ENCODE measurements at places on chromosomes 2 and 18. TPM values are rescaled to one million over a fixed set of nuclear protein-coding genes. Genes with fewer than 3 reads are reported as not detected.

DNA sequence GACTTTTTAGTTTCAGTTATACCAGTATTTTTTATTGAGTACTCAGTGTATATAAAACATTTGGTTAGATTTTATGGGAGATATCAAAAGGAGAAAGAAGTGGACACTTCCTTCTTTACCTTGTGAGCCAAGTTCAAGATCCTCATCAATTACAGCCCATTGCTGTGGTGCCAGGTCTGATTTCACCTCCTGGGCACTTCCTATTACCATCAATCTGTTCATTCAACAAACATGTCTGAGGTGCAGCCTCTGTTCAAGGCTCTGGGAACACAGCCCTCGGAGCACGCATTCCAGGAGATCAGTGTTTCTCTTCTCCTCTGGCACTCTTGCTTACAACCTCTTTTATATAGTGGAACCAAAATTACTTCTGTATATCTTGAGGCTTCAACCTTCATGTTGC lies 171.4 kb upstream of the ALPP start:
- DNase-seq, result no peak

DNA sequence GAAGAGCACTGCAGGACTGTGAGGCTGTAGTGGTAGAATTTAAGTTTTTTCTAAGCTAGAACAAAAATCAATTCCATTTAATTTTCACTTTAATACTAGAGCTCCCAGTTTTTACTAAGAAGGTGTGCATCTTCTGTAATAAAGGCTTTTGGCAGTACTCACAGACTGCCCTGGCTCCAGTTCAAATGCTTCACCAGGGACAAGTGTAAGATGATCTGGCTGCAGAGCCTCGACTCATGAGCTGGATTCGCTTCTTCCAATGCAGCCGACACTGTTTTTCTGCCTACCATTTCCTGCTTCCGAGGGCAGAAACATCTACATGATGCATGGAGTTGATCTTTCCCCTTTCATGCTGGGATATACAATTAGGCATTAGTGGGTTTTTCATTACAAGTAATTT lies 87.0 kb downstream of the FARSB start:
- no peak for DNase-seq

DNA sequence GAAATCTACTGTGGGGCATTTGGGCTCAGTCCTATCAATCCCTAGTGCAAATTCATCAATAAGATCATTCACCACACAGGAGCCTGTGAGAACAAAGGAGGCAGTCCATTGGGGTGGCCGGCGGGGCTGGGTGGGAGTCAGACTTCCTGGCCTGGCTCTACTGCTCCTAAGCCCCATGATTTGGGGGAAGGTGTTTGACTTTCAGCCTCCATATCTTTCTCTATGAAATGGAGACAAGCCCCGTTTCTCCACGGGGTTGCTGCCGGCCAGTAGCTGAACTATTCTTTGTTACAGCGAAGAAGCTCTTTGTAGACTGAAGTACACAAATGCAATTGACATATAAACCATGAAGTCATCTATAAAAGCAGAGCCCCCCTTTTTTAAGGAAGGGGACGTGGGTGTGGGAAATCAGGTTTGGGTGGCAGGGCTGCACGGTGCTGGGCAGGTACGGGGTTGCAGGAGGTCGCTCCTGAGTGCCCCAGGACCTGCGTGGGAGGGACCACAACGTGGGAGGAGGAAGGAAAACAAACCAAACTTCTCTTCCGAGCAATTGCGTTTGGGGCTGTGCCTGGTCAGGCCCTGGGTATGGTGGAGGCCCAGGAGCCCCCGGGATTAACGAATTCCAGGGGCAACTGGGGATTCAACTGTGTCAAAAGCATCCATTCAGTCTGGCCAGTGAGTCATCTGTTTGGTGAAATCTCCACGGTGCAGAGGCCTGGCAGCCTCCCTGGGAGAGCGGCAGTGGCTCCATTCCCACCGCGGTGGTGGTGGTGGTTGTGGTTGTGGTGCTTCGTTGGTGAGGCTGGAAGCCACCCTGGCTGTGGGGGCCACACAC lies 18.2 kb downstream of the FBLN7 start:
- DNase-seq, result peak; percentile 39

- DNase-seq, result no peak
Observed at GRCh38 chr2:36296798-36297197, 58.8 kb upstream of the CRIM1 start.

DNA sequence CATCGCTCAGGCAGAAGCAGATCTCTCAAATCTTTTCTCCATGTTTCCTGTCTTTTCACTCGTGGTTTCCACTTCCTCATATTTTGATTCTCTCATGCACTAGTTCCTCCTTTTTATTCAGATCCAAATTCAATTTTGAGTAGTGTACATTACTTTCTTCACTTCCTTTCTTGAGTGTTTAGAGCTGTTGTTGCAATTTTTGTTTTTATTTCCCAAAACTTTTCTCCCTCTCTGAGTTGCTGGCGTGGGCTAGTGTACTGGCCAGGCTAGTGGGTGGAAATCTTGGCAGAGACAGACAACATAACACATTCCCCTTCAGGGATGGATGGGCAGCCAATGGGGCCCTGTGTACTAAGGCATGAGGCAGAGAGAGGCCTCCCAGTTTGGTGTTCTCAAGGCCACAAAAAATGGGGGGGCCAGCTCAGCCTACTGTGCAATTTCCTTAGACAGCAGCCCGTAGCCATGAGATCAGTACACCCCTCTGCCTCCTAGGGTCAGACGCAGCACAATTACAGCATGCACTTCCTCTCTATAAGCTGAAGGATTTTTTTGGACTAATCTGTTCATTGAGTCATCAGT lies 145.1 kb upstream of the PID1 start:
- no peak for DNase-seq

DNA sequence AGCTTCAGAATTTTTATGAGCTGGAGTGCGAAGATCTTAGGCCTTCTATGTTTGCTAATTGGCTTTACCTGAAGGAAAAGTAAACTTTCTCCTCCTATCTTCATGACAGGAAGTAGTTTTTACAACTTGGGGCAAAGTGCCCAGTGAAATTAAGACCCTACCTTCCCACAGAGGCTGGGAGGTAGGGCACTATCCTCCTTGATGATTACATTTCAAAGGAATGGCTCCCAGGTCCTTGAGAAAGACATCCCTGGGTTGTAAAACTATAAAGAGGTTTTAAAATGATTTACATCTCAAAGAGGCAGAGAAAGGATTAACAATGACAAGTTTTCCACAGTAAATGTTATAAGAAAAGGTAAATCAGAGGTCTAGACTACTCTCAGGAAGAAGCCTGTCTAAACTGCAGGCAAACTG lies 155.8 kb downstream of the CDH7 start:
- no peak for DNase-seq

ARHGAP15 gene
- total RNA-seq, result 12.4 TPM

SOX11 gene
- total RNA-seq, result not detected

TNFRSF11A gene
- 6.5 TPM for total RNA-seq
